ENCODE measurements at places on chromosomes 2 and 18.

DNA sequence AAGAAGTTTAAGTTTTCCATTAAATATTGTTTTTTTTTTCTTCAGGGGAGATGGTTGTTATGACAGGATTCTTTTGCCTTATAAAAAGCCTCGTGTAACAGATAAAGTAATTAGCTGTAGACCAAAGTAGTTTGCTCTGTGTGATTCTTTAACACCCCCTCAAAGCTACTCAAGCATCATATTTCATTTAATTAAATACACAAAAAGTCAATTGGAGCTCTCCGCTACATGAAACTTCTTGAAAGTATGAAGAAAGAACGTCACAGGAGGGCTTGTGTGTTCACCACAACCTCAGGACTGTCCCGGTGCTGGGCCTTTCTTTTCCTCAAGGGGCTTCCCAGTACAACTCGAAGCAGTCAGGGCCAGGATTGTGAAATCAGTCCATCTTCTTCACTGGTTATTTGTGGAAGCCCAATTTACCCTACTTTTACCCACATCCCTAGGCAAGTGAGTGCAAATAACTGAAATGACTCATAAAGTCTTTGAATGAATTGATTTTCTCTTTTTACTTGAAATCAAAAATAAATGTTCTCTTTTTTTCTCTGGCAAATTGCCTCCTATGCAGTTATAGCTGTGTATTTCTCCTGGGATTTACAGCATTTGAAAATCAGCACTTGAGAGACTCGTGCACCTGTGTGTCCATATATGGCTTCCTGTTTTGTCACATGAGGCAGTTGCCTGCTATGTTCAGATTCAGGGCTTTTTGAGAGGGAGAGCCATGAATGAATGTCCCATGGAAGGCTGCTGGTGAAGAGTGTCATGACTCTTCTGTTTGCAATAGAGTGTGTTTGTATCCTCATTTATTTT lies 48.6 kb downstream of the LINC00305 start:
- no peak for DNase-seq

GRCh38 chr2:188664951-188665595 lies 309.1 kb upstream of the COL3A1 start:
- no peak for DNase-seq

- no peak for DNase-seq
Measured at GRCh38 chr2:170237572-170238120, 59.7 kb downstream of the MYO3B start.

GRCh38 chr2:147110317-147110716 lies 734.5 kb upstream of the ACVR2A start:
- DNase-seq: no peak

DNA sequence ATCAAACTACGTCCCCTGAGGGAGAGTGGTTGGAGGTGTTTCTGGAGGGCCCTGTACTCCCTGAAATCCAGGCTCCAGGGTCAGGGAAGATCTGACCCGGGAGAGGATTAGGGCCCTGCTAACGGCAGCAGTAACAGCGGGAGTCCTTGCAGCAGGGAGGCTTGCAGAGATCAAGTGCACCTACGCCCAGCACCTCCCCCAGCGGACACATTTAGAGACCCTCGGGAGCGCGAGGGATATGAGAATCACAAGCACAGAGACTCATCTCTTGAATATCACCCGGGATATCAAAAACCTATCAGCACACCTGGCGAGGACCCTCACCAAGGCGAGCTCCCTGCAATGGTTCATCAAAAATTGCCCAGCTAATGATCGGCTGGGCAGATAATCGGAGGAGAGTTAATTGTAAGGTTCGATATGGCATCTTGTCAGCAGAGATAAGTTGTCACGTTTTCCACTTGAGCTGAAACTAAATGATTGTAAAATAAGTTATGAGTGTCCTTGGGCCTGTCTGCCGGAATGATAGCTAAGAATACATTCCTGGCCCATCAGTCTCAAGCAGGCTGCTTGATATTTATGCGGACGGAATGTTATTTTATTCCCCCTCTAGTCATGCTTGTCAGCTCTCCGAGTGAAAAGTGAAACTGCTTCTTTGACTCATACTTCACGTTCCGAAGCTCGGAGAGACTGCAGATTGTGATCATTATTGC lies 209.8 kb downstream of the GBX2 start:
- DNase-seq: no peak

GRCh38 chr18:35303610-35304009 lies 13.6 kb upstream of the ZSCAN30 start:
- DNase-seq: no peak

- DNase-seq: no peak
Measured at GRCh38 chr2:190505696-190506095, 28.8 kb downstream of the NEMP2 start.

DNA sequence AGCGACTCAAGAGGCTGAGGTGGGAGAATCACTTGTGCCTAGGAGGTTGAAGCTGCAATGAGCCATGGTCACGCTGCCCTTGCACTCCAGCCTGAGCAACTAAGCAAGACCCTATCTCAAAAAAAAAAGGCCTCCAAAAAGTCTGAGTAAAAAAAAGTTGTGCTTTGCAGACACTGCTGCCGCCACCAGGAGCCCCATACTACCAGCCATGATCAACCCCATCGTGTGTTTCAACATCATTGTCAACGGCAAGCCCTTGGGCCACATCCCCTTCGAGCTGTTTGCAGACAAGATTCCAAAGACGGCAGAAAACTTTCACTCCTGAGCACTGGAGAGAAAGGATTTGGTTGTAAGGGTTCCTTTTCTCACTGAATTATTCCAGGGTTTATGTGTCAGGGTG lies 137.1 kb downstream of the INO80D start:
- no peak for DNase-seq

DNA sequence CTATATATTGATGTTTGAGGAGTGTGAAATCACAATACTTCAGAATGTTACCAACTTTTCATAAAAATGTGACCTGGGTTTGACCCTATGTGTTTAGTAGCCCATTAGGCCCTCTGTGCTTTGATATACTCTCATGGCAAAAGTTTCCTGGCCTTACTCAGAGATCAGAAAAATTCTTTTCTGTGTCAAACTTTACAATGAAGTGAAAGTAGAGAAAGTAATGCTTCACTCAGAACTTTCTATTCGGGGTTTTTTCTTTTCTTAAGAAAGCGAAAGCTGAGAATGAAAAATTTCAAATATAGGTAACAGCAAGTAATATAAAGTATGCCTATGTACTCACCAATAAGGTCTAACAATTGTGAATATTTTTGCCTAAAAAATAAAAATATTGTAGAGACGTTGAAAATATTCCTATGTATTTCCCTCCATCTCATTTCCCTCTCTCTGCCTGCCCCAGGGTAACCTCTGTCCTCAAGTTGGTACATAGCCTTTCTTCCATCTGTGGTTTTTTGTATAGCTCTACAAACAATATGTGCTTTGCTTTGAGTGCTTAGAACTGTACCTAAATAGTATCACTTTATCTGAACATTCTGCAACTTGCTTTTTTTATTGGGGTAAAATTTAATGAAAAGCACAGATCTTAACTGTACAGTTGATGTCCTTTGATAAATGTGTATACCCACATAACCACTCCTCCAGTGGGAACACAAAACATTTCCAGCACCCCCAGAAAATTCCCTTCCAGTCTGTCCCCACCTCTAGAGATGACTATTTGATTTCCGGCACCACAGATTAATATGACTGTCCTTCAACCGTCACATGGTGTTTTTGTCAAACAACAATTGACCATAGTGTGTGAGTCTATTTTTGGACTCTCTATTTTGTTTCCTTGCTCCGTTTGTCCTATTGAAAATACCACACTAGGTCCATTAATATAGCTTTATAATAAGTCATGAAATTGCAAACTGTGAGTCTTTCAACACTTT lies 10.3 kb upstream of the ACKR3 start:
- DNase-seq: no peak

- no peak for DNase-seq
Measured at GRCh38 chr2:7609974-7610373, 692.8 kb downstream of the RNF144A start.

GRCh38 chr18:77395953-77396352 lies 146.3 kb downstream of the GALR1 start:
- no peak for DNase-seq

GRCh38 chr2:54371460-54372065 lies 84.6 kb upstream of the SPTBN1 start:
- DNase-seq: no peak

- no peak for DNase-seq
Measured at GRCh38 chr2:154133823-154134222, 262.1 kb downstream of the GALNT13 start.

DNA sequence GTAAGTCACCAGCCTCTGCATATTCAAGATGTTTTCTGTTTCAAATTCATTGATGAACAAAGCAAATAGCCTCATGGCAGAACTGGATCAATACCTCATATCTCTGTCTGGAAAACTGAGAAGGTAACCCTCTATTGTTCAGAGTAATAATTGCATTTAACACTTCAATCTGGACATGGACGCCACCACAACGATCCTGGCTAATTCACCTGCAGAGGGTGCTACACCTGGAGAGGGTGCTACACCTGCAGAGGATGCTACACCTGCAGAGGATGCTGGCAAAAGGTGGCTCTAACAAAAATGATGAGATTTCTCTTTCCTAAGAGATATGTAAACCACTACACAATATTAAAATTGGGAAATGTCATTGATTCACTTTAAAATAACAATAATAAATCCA lies 183.1 kb upstream of the HNRNPA3 start:
- no peak for DNase-seq

DNA sequence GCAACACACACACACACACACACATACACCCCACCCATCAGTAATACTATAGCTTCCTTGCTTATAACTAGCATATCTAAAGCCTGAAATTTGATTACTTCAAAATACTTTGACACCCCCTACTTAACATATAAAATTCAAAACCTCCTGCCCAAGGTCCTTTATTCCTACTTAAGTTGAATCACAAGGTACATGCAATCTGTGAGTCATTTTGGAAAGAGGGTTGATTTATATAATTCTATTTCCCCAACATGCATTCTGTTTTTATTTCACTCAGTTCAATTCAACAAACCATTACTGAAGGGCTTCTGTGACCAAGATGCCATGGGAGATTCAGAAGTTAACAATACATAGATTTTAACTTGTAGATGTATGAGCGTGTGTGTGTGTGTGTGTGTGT lies 420.7 kb downstream of the METTL4 start:
- DNase-seq: no peak

GRCh38 chr2:44542520-44542919 lies 180.8 kb downstream of the CAMKMT start:
- DNase-seq: no peak

- DNase-seq: no peak
Measured at GRCh38 chr2:212538305-212539071, at the start of gene ERBB4. Gene ERBB4, minus strand, starts transcription at chr2:212538802. Its CDS starts 272 bp downstream, at chr2:212538530.

GRCh38 chr2:182667315-182667695 lies 48.8 kb upstream of the DNAJC10 start:
- DNase-seq: no peak

GRCh38 chr2:48445091-48445725 lies 84.7 kb upstream of the STON1 start:
- DNase-seq: no peak

DNA sequence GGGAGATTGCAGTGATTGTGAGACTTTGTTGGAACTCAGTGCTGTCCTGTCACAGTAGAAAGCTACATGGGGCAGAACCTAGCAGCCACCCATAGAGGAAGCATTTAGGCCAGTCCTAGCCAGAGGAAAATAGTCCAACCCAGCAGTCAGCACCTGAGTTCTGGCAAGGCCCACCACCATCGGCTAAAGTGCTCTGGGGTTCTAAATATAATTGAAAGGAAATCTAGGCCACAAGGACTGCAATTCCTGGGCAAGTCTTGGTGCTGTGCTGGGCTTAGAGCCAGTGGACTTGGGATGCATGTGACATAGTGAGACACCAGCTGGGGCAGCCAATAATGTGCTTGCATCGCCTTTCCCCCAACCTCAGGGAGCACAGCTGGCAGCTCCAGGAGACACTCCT lies 28.9 kb upstream of the ACTR2 start:
- no peak for DNase-seq

DNA sequence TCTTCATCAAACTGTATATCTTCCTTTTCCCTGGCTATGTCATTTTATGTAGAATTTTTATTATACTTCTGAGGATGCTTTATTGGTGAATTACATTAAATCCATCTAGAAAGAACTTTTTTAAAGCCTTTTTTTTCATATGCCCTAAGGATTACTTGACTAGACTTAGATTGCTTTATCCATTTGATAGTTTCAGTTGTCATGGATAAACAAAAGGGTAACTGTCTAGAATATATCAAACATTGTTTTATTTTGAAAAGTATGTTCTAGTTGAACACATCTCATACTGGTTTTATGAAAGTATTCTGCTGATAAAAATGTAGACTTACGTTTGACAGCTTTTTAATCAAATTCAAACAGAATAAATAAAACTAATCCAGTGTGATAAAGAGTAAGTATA lies 639.8 kb downstream of the ARHGAP15 start:
- no peak for DNase-seq

- DNase-seq: no peak
Measured at GRCh38 chr2:112920923-112921532, 10.1 kb downstream of the IL37 start.

DNA sequence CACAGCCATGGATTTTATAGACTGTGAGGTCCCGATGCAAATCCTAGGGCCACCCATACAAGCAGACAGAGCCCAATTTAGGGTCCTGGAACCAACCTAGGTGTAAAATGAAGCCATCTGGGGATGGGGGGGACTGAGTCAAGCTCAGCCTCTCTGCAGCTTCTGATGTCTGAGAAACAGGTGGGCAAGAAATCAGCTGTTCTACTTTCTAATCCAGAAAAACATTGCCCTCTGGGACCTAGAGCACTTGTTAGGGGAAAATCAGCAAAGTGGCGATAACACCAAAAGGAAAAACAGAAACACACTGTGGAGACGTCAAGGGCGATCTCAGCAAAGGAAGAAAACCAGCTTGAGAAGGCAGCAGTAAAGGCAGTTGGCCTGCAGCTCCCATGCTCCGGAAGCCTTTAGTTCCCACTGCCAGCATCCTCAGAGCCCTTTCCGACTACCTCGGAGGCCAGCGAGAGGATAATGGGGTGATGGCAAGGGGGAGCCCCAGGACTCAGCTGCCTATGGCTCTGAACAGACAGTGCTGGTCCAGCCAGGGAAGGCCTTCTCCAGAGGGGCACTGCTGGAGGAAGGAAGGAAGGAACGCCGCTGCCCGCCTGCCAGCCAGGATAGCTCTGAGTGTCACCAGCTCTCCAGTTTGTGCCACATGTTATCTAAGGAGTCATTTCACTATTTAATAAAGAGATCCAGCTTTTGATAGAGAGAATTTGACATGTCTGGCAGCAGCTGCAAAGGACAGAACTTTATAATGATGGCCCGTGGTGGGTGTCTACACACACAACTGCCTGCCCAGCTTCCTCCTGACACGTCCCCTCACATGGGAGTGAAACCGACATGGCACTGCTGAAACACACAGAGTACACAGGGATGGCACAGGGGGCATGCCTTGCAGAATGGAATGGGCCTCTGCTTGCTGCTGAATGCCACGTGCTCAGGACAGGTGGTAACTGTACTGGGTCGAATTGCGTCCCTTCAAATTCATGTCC lies 37.7 kb downstream of the HS1BP3 start:
- DNase-seq: no peak

GRCh38 chr2:217339753-217340152 lies 479.9 kb upstream of the TNP1 start:
- no peak for DNase-seq

GRCh38 chr2:71943238-71944182 lies 204.2 kb downstream of the CYP26B1 start:
- DNase-seq: no peak
